Stimulated activated CD8-positive, alpha-beta memory T cell treated with anti-CD3 and anti-CD28 coated beads, Interleukin-2, amount 100 ng/mL, for 1 hour (primary cell): ENCODE measurements at places on chromosomes 2 and 18.

- DNase-seq = no peak
These were observed 131.2 kb upstream of the SOX11 start for GRCh38 chr2:5561006-5561405.

DNA sequence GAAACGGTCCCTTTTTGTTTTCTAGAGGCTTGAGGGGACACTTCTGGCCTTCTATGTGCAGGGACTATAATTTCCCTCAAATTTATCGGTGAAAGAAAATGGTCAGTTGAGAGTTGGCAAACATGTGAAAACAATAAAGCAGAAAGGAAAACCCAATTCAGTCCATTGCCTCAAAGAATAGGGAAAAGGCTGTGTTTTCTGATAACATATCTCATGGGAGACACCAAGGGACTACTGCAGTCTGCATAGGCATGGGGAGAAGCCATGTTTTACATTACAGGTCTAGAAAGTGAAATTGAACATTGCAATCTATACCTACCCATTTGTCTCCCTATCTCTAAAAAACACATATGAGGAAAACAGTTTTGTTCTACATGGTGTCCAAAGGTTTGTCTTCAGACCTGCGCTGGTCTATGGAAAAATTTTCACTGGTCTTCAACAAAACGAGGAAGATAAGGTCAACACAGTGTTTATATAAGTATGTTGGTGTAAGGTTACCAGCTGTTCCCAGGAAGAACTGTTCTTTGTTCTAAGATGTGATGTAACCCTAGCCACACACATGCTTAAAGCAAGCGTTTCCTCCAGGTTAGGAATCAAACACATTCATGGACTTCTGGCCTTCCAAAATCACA lies 179.7 kb downstream of the MREG start:
- DNase-seq = no peak

DNA sequence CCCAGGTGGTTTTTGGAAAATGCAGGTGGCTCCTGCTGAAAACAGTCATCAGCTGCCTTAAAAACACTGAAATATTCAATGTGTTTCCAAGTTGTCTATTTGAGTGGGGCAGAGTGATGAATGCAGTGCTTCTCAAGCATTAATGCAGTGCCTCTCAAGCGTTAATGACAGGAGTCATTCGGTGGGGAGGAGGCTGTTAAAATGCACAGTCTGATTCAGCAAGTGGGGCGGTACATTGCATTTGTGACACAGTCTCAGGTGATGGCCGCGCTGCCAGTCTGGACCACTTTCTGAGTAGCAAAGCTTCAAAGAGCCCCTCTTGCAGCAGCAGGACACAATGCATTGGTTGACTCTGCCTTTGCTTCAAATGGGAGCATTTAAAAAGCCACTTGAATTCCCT lies 231.4 kb upstream of the RGPD4 start:
- no peak for DNase-seq

DNA sequence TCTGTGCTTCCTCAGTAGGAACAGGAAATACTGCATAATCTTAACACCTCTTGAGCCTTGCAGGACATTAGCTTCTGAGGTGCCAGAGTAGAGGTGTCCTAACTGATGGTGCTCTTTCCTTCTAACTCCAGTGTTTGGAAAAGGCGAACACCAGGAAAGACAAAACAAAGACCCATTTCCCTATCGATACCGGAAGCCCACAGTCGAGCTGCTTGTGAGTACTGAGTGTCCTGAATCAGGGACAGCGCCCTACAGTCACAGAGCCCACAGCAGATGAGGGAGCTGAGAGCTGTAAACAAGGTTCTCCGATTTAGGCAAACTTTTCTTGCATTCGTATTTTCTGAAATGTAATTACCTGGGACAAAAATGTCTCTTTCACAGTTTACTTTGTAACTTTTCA lies 50.7 kb downstream of the SLC14A2 start:
- DNase-seq = no peak

DNA sequence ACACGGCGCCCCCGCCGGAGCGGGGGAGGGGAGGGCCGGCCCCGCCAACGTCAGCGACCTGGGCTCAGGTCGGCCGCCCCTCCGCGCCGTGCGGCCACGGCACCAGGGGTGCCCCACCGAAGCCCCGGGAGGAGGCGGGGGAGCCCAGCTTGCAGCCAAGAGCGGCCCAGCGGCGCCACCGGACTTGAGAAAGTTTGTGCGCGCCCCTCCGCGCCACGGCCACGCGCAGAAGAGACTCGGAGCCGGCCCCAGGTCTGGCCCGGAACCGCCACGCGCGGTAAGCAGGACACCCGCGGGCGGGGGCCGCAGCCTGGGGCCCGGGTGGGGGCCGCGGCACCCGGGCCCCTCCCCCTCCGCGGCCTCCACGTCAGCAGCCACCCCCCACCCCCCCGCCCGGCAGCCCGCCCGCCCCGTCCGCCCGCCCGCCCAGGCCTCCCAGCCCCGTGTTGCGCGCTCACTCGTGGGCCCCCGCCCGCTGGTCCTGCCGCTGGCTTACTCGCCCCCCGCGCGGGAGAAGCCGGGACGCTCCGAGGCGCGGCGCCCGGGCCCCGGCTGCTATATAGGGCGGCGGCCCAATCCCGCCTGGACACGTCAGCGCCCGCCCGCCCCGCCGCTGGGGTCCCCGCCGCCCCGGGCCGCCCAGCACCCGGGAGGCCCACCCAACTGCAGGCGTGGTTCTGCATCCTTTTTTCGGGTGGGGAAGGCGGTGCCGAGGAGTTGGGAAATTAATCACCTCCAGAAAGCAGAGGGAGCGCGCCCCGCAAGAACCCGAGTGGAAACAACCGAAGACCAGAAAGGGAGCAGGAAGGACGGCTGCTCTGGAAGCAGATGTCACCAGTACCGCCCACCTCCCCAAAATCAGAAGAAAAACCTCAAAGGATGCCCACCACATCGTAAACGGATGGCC lies 42.9 kb downstream of the HDLBP start:
- peak; percentile 24 for DNase-seq

- no peak for DNase-seq
These were observed 45.3 kb downstream of the LRPPRC start for GRCh38 chr2:43950383-43951008.

GRCh38 chr2:218217360-218218267 lies 625 bp downstream of the ARPC2 start:
- DNase-seq = peak; percentile 55

- no peak for DNase-seq
These were observed 57.4 kb upstream of the B3GNT7 start for GRCh38 chr2:231337807-231338759.

DNA sequence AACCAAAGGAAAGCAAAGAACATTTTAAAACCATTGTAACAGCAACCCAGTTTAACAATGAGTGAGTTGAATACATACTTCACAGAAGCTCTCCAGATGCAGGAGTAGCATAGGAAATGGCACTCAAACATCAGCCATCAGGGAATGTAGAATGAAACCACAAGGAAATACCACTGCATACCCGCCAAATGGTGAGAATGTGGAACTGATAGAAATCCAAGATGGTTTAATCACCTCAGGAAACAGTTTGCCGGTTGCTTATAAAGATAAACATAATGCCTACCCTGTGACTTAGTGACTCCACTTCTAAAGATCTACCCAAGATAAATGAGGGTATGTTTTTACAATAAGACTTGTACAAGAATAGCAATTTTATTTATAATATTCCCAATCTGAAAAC lies 132.0 kb downstream of the GALNT1 start:
- no peak for DNase-seq

DNA sequence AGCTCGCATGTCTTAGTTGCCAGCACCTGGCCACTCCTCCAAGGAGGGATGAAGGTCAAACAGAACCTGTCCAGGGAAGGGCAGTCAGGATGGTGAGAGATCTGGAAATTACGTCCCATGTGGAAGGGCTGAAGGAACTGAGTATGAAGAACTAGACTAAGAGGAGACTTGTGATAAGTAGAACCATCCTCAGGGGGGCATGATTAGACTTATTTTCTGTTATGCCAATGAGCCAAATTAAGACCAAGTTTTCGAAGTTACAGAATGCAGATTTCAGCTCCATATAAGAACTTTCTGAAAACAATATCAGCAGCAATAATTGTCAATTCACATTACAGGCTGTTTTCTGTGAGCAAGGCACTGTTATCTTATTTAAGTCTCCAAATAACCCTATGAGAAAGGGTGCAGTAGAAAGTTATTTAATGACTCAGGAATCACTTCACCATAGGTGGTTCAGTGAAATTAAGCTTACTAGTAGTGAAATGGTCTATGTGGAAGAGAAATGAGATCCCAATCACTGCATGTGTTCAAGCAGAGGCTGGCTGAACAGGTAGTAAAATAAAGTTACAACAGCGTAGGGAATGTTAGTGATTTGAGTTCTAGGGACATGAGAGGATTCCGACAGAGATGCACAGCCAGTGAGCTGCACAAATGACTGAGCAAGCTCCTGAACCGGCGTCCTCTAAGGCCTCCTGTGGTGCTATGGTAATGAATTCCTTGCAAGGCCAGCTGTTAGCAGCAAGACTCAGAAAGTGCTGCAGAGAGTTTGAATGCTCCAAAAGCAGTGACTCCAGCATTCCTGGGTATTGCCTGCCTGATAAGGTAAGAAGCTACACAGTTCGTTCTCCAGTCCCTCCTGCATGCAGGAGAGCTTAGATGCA lies 4.5 kb upstream of the DYM start:
- no peak for DNase-seq
